KG1 (cell line): ENCODE measurements at places on chromosomes 3 and 15.

GRCh38 chr3:112667599-112667998 is 26.7 kb upstream of the CCDC80 start:
- DNase-seq, result no peak

DNA sequence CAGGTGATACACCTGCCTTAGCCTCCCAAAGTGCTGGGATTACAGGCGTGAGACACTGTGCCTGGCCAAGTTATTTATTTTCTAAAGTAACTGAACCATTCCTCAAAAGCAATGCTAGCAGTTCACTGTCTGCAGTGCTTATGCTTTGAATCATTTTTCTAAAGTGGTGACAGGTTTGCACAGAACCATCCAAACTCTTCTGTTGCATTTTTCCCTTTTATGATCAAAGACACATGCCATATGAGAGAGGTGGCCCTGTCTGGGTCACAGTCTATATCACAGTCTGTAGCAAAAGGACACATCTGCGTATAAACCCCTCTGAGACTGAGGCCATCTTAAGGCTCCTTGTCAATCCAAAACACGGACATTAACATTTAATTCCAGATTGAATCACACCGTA is 17.2 kb downstream of the CDCP1 start:
- DNase-seq, result no peak

DNA sequence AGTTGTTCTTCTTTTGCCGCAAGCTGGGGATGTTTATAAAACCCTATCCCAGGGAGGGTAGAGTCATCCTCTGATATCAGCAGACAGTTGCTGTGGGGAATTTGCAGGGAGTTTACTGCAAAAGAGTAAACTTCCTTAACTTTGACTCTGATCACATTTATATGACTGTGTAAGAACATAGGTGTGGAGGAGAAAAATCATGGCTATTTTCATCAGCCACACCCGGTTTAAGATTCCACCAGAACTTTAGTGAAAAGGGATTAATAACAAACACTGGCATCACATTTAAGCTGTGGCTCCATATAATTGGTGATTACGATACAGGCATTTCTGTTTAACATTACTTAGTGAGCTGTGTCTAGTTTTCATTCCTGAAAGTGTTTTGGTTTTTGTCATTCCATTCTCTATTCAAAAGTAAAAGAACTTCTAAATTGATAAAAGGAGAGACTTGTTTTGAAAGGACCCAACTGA is 143.1 kb downstream of the MYLK start:
- no peak for DNase-seq

- no peak for DNase-seq
Observed at GRCh38 chr3:185479373-185479945, 19.4 kb downstream of the TMEM41A start.
